ENCODE measurements at places on chromosomes 5 and 9.

- DNase-seq: no peak
Measured at GRCh38 chr5:173809014-173809413, 79.1 kb upstream of the CPEB4 start.

- DNase-seq: no peak
Measured at GRCh38 chr5:140560227-140560626, 3.0 kb upstream of the SRA1 start.

GRCh38 chr9:129619787-129620668 is 873 bp downstream of the C9orf50 start:
- DNase-seq: peak; percentile 54

- DNase-seq: no peak
Measured at GRCh38 chr9:83041771-83042170, 21.2 kb downstream of the RASEF start.

DNA sequence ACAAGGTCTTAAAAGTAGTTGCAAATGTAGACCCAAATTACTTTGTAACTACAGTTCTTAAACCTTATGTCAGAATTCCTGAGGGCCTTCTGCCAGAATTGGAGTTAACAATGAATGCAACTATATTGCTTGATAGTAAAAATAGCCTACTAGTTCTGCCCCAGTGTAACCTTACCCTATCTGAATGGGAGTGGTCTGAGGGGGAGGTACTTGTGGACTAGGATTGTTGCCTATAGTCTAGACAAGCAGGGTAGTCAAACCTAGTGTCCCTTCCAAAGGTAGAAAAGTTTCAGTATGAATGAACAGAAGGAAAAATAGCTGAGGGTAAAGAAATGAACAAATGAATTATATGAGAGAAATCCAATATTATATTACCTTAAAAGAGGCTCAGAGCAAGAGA is 242.2 kb downstream of the PJA2 start:
- peak; percentile 13 for DNase-seq

GRCh38 chr5:52994266-52994665 is 5.1 kb downstream of the ITGA2 start:
- no peak for DNase-seq

GRCh38 chr9:94213511-94214124 is 45.5 kb upstream of the ZNF169 start:
- DNase-seq: peak; percentile 87

DNA sequence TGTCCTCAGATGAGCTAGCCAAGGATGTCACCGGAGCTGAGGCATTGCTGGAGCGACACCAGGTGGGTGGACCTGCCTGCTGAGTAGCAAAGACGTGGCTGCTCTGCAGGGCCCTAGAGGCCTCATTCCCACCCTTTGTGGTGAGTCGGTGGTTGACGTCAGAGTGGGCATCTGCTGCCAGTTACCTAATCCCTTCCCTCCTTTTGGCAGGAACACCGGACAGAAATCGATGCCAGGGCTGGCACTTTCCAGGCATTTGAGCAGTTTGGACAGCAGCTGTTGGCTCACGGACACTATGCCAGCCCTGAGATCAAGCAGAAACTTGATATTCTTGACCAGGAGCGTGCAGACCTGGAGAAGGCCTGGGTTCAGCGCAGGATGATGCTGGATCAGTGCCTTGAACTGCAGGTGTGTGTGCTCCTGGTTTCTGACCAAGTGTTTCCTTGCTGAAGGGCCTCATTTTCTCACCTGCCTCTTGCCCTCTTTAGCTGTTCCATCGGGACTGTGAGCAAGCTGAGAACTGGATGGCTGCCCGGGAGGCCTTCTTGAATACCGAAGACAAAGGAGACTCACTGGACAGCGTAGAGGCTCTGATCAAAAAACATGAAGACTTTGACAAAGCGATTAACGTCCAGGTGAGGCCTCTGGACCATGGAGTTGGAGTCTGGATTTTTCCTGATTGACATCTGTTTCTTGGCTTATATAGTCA is 48.9 kb downstream of the DYNC2I2 start:
- peak; percentile 49 for DNase-seq

All from iPS-NIHi11 (cell line).